DMS153 (cell line): ENCODE measurements at places on chromosomes 13 and 19.
A peak's percentile ranks its signal among the peaks of the same experiment; 100 is the strongest.

- no peak for DNase-seq
Measured at GRCh38 chr19:13700621-13701020, 63.7 kb upstream of the MRI1 start.

GRCh38 chr13:49300276-49300675, 52.6 kb downstream of the CDADC1 start:
- no peak for DNase-seq

GRCh38 chr19:50759886-50760285, 10.4 kb upstream of the GPR32 start:
- no peak for DNase-seq

- DNase-seq = no peak
Measured at GRCh38 chr19:2089727-2090053, 6.4 kb downstream of the MOB3A start.

DNA sequence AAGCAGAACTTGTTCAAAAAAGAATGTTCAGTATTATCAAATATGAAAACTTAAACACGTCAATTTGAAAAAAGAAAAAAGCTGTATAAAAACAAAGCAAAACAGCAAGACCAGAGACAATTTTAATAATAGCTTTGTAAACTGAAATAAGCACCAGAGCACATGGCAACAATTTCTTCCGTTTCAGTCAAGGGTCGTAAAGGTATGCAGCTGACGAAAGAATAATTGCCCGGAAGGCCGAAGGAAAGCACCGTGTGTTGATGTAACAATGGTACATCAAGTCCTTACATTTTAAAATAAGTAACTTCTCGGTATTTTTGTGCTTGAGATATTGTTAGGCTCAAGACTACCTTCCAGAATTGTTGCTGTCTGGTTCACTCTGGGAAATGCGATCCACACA, 1.7 kb downstream of the PROSER1 start:
- DNase-seq = no peak

- no peak for DNase-seq
Measured at GRCh38 chr13:109567315-109567714, 219.1 kb downstream of the IRS2 start.

DNA sequence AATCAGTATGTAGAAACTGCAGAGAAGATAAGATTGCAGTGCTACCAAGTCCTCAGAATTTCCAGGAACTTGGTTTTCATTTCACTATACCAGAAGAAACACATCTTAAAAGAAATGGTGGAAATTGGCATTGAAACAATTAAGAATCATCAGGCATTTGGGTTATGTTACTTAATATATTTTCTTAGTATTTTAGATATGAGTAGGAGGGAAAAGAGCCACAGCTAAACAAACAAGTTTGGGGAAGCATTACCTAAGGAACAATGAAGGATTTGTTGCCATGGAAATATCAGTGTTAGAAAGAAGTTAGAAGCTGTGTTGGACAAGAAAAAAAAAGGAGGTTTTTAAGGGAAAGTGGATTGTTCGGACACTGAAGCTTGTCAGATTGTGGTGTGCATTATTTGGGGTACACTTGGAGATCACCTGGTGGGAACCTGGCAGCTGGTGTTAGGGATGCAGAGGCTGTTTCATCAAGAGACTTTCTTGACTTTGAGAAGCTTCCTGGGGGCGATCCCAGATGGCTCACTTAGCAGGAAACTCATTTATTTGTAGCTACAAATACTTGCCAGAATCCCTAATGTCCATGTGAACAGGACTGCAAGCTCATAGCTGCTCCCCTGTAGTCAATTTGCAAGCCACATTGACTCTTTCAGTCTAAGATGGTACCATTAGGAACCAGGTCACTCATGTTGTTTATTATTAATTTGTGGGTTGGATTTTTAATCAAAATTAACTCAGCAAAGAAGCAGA, 246.7 kb downstream of the RFC3 start:
- no peak for DNase-seq

DNA sequence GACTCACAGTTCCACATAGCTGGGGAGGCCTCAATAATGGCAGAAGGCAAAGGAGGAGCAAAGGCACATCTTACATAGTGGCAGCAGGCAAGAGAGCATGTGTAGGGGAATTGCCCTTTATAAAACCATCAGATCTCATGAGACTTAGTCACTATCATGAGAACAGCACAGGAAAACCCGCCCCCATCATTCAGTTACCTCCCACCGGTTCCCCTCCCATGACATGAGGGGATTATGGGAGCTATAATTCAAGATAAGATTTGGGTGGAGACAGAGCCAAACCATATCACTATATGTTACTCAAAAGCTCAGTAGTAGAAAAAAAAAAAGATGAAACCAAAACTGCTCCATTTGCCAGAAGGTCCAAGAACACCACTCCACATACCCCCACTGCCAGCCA, 58.5 kb downstream of the DNAJC15 start:
- no peak for DNase-seq

- no peak for DNase-seq
Measured at GRCh38 chr19:8030960-8031359, 21.6 kb upstream of the CCL25 start.

DNA sequence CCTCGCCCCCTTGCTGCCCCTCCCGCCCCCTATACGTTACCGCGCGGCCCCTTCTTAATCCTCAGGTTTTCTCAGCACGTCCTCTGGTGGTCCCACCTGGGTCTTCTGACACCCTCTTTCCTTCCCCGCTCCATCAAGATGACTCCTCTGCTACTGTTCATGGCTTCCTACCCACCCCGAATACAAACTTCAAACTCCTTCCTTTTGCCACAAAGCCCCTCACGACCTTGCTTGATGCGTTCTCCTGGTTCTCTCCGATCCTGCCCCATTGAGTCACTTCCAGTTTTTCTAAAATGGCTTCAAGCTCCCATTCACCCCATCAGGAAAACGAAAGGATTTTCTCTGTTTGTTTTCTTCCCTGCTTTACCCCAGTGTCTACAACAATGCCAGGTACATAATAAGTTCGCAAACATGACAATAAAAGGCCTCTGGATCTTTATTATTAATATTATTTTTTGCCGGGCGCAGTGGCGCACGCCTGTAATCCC, 734 bp upstream of the SERTAD3 start:
- no peak for DNase-seq

DNA sequence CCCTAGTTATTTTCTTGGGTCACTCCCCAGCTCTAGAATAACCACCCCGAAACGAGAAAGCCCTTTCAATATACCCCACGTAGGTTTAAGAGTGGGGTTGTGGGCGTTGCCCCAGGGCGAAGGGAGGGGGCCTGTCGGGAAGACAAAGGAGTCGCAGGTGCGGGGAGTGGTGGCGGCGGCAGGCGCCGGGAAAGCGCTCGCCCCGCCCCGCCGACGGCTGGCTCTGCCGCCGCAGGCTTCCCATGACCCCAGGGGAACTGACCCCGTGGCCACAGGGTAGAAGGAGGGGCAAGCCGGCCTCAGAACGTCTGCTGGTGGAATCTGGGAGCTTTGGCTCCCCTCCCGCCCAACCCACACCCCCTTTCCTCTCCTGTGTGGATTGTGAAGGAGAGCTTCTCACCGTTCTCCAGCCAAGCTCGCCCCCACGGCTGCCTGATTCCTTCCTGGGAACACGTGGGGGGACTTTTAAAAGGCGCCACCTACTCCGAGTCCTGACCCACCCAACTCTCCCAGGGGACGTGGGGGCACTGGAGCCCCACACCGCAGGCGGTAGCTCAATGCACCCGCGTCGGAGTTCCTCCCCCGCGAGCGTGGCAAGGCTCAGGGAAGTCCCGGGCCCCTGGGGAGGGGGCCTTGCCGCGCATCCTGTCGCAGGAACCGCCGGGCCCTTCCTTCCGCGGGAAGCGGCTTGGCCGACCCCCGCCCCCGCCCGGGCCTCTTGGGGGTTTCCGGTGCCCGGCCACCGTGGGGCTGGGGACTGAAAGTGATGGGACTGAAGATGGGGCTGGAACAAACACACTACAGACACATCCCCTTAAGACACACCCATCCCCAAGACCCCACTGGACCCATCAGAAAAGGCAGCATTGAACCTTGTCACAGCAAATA, 5.5 kb downstream of the IER2 start:
- DNase-seq = peak; percentile 49

DNA sequence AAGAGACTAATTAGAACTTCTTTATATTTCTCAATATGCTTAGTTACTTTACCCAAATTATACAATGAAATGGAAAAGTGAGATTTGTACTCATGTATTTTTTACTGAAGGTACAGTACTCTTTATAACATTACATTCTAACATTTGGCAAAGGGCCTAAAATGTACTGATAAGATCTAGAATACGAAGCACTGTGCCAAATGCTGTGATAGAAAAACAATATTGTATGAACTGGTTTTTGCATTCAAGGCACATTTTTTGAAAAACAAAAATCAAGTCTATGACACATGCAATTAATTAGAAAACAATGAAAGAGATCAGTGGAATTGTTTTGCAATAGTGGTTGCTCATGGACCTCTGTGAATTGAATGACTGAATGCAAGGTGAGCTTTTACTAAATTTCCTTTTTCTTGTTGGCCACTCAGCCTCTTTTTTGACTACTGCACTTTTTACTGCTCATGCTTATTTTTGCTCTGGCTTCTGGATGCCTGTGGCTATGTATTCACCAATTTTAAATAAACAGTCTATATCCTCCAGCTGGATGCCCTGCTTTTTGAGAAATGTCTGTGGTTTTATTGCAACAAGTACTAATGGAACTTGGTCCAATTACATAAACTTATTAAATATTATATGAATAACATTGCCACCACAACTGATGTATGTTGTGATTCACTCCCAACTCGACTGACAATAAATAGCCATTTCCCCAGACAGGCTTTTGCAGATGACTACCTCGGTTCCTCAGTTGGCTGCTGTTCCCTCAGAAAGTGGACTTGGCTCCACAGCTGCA, 41.4 kb upstream of the OBI1 start:
- peak; percentile 14 for DNase-seq

GRCh38 chr13:50855681-50856080, 12.2 kb upstream of the DLEU7 start:
- DNase-seq = no peak
